ENCODE measurements at places on chromosomes 1 and 21.

GRCh38 chr1:90726425-90726985 is 9.4 kb upstream of the BARHL2 start:
- no peak for DNase-seq

DNA sequence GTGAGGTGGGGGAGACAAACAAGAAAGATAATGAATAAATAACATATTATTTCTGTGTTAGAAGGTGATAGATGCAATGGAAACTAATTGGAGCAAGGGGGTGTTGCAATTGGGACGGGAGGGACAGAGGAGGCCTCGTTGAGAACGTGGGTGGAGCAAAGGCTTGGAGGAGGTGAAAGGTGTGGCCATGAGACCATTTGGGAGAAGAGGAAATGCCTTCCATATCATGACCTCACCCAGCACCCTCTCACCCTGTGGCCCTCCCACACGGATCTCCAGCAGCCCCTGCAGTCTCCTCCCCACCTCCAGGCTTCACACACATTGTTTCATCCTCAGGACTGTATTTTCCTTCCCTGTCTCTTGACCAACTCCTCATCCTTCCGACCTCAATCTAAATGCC is 85.3 kb upstream of the ARHGAP29 start:
- no peak for DNase-seq

DNA sequence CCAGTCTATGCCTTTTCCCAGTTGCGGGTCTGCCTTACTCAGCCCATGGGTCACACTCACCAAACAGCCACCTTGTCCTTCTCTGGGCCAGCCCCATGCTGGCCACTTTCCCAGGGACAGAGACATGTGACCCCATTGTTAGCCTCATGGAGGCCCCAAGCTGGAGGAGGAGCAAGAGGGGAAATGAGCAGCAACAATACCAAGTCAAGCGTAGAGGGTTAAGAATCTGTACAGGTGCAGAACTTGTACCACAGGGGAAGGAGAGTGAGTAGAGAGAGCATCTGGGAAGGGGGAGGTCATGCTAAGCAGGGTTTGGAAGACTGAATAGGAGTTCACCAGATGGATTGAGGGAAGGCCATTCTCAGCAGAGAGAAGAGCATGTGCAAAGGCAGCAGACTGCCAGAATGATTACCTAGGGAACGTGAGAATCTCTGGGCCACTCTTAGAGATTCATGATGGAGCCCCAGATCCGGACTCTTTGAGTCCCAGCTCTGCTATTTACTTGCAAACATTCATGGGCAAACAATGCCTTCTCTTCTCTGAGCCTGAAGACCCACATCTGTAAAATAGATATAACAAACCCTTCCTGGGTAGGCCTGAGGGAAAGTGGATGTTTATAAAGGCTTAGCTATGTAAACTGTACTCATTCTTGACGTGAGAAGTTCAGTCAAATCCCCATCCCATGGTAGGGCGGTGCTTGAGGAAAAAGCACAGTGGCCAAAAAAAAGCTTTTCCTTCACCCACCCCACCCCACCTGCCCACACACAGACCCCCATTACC is 2.8 kb upstream of the SLC2A1 start:
- no peak for DNase-seq

GRCh38 chr1:17755120-17755519 is at the start of gene ACTL8:
ACTL8 (plus strand) TSS chr1:17755333; CDS start chr1:17823009, 67,676 bp downstream.
- peak; percentile 12 for DNase-seq

DNA sequence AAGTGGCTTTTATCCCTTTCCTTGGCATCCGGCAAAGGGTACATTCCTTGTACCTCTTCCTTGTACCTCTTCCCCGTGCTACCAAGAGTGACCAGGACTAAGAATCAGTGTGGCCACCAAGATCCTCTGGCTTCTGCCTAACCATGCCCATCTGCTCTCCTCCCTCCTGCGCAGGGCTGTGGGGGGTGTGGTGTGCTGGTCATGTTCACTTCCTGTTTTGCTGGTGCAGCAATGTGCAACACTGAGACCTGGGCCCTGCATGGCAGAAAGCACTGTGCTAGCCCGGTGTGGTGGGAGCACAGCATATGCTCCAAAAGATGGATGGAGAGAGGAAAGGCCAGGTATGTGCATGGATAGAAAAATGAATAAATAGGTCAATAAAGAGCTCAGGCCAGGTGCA is 33.3 kb upstream of the TENT5C start:
- no peak for DNase-seq

- peak; percentile 8 for DNase-seq
These were observed 109.8 kb downstream of the PATJ start for GRCh38 chr1:61851849-61852669.

GRCh38 chr1:39105841-39106765 is 80.0 kb downstream of the NDUFS5 start:
- peak; percentile 86 for DNase-seq

GRCh38 chr1:161305867-161306519 is 3.8 kb downstream of the MPZ start:
- DNase-seq: peak; percentile 94

GRCh38 chr1:65172936-65173690 is 25.1 kb downstream of the AK4 start:
- no peak for DNase-seq

GRCh38 chr1:164780863-164781262 is 221.9 kb downstream of the PBX1 start:
- no peak for DNase-seq

DNA sequence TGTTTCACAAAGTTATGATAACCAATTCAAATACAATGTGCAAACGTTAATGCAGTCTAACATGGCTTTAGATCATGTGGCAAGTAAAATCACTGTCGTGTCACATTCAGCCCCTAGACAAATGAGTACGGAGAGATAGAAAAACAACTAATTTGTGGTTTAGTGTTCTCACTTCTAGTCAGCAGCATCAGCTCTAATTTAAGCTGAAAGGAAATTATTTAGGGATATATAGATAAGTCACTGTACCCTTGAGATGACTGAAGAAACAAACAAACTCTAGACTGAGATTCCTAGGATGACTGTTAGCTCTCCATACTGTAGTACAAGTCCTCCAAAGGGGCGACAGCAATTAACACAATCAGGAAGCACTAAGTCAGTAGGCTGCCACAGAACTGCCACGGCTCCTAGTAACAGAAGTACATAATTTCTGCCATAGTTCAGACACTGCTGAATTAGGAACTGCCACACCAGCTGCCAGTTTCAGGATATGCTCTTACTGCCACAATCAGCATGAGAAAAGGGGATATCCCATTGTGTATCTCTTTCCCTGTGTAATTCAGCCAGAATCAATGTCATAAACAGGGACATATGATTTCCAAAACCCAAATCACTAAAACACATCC is 150.4 kb upstream of the NEGR1 start:
- DNase-seq: no peak

DNA sequence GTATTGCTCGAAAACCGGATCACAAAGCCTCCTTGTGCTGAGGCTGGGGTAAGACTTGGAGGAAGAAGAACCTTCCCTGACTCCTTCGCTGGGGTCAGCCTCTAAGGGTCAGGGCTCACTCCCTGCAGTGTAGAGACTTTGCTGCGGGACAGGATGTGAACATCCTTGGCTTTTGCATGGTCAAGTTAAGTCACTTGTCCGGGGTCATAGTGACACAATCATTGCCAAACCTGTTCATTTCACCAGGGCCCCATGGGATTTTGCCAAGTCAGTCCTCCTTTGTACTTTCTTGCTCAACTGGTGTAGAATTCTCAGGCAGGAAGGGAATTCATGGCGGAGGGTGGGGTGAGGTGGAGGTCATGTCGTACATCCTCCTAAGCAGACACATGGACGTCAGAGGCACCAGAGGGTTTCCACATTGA is 24.7 kb upstream of the IL10 start:
- DNase-seq: no peak

GRCh38 chr1:173477286-173478093 is at the start of gene PRDX6:
PRDX6 (plus strand) TSS chr1:173477335; CDS start chr1:173477398, 63 bp downstream.
- DNase-seq: peak; percentile 89

DNA sequence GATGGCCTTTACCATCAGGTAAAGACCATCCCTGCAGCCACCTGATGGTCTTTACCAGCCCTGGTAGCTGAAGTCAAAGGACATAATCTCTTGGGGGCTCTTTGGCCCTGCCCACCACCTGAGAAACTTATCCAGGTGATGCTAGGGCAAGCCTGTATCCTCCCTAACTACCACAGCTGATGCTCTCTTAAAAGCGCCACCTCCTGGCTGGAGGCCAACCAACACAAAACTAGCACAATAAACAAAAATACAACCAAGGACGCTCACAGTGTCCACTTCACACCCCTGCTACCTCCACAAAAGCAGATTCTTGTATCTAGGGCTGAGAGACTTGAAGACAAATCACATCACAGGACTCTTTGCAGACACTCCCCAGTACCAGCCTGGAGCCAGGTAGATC is 357.1 kb upstream of the POU3F1 start:
- DNase-seq: peak; percentile 18

DNA sequence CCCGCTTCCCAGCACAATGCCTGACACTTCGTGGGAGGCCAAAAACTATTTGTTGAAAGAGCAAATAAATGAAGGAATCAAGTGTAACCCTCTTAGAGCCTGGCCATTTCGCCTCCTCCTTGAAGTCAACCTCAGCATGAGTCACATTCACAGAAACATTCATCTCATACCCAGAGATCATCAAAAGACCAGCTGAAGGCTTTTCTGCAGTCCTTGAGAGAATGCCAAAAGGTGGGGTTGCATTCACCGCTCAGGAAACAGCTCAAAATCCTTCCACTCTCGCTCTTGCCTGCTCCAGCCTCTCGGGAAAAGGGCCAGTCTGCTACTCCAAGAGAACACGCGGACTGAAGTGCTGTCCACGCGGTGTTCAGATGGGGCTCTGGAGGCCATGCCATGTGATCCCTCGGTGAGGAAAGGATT is 90.0 kb downstream of the VWA5B1 start:
- no peak for DNase-seq

DNA sequence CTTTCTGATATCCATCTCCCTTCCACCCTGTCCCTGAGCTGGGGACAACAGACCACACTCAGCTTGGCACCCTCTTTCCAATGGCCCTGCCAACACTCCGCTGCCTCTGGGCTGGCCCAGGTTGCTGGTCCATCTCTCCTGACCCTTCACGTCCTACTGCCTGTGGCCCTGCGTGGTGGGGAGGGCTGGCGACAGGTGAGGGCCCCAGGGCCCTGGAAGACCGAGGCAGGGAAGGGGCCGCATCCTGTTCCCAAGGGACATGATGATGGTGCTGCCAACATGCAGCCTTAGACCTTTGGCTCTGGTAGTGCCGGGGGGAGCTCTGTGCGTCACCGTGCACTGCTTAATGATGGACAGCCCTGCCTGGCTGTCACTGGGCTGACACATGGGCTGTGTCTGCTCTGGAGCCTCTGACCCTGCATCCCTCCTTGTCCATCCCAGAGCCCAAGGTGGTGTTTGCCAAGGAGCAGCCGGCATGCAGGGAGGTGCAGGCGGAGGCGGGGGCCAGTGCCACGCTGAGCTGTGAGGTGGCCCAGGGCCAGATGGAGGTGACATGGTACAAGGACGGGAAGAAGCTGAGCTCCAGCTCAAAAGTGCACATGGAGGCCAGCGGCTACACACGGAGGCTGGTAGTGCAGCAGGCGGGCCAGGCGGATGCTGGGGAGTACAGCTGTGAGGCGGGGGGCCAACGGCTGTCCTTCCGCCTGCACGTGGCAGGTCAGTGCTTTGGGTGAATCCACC is 65.2 kb downstream of the OBSCN start:
- no peak for DNase-seq

DNA sequence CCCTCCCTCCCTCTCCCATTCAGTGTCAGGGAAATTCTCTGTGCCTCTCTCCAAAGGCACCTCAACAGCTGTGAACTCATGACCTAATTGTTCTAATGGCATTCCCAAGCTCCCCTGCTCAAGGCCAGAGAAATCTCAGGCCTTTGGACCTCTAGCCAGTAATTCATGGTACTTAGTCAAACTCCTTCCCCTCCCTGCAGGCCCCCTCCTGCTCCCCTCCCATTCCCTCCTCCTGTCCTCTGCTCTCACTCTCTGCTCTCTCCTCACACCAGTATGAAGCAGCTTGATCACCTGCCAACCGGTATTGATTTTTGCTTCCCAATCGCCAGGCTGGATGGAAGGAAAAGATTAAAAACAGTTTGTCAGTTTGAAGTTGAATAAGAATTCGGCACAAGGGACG is 370.5 kb upstream of the PBX1 start:
- DNase-seq: no peak

DNA sequence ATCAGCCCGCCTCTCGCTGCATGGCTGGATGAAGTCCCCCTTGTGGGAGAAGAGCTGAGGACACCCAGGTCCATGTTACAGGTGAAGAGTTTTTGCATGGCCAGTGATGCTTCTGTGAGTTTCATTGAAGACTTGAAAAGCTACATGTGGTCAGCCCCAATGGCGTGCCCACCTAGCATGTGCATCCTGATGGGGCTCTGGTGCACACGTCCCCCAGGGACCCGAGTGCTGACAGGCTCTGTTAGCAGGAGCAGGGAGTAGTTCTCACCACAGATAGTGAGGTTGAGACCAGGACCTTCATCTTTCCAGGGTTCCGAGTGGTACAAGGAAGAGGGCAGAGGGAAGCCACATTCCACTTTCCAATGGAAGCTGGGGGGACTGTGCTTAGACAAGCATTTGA is 184.8 kb upstream of the C1orf174 start:
- no peak for DNase-seq

- DNase-seq: no peak
These were observed 14.9 kb downstream of the SLC2A1 start for GRCh38 chr1:42943728-42944127.

DNA sequence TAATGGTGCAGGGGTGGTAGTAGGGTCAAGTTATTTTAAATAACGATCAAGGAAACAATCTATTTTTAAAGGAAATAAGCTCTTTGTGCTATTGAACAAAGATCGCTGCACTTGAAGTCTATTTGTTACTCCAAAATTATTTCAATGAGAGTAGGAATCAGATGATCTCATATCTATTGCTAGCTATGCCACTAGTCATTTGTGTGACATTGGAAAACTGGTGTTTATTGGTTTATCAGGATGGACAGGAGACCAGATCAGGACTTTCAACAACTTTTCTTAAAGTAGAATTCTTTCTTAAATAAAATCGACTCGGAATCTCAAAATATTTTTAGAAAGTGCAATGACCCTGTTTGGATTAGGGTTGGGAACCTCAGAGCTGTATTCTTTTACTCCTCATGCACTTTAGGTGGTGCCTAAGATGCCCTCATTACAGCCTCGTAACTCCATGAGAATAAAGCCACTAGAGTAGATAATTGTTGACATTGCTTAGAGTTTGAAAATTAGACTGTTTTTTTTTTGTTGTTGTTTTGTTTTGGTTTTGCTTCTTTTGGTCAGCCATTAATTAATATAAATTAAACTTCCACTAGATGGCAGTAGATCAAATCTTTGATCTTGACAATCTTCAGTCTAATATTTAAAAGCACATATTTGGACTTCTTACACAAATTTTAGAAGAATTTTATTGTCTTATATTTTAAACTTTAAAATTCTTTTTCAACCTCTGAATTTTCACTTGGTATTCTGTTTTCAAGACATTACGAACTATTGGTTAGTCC is 352.4 kb downstream of the USP25 start:
- no peak for DNase-seq

Measured in NCI-H526 (cell line).